Activated naive CD8-positive, alpha-beta T cell treated with anti-CD3 and anti-CD28 coated beads for 36 hours (primary cell): ENCODE measurements at places on chromosomes 5 and 9. TPM values are rescaled to one million over a fixed set of nuclear protein-coding genes. Genes with fewer than 3 reads are reported as not detected.

DNA sequence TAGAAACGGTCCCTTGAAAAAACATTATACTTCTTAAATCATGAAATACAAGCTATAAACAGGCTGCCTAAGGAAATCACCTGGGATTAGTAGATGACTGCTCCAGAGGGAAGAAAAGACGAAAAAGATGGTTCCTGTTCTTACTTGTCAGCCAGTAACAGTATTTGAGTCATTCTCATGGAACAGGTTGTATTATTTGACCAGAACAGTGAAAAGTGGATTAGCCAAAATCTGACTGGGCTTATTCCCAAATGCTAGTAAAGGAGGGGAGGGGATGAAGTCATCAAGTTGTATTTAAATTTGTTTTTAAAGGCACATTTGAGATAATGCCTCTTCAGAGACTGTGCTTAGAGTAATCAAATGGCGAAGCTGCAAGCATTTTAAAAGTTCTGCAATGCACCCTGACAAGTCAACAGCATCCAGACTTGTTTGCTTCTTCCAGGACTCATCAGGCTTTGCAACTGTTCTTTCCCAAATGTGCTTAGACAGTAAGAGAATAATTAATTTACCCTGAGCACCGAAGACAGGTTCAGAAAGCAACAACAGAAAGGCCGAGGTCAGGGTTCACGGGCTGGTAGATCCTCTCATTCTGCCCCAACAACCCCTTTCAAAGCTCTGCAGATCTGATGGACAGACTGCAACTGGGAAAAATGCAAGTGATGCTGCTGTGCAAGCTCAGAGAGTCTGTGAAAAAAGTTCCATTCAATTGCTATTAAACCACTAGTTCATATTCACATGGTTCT lies 800.6 kb downstream of the KCTD16 start:
- DNase-seq, result no peak

The CTNND2 gene
- not detected for total RNA-seq

DNA sequence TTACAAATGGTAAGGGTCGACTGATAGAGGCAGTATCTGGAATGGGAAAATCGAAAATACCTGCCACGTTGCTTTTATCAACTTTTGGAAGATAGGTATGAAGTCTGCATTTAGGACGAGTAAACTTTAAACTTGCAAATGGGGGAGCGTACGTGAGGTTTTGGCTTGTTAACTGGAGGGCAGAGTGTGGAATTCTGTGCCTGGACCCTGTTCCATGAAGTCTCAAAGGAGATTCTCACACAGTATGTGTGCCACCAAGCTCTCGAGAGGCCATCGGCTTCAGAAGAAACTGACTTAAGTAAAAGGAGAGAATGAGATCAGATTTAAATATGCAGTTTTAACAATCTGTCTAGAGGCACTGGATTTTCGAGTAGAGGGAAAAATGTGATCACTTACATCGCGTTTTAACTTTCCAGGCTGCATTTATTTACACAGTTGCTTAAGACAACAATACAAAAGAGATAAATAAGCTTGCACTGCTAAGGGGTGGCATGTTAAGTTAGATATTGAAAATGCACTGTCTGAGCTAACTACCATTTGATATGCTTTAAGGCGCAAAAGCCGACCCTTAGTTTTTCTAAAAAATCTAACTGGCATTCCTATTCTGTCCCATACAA lies 401.6 kb downstream of the EBF1 start:
- DNase-seq, result no peak

DNA sequence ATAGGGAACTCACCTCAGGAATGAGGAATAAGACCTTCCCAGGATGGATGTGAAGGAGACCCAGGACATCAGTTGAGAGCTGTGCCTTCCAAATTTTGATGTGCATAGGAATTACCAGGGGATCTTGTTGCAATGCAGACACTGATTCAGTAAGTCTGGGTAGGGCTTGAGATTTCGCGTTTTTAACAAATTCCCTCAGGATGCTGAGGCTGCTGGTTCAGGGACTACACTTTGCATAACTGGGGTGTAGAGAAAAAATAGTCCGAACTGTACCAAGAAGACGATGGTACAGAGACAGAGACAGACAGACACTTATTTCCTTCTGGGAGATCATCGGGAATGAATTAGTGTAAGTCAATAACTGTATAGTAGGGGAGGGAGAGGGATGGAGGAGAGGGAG lies 82.3 kb upstream of the FREM1 start:
- no peak for DNase-seq

The IFNK gene
- not detected for total RNA-seq

DNA sequence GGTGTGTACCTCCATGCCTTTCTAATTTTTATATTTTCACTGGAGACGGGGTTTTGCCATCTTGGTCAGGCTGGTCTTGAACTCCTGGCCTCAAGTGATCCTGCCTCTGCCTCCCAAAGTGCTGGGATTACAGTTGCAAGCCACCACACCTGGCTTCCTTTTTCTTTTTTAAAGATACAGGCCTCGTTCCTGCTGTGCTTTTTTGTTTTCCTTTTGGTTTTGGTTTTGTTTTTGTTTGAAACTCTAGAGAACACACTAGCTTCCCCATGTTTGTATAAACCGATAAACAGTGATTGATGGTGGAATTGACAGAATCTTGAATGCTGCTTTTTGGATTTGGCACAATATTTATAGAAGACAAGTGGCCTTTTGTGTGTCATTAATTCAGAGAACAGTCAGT lies 1603.4 kb downstream of the MAT2B start:
- no peak for DNase-seq

The DND1 gene
- total RNA-seq, result 2.7 TPM

GRCh38 chr9:92728831-92729734 lies 35.5 kb downstream of the BICD2 start:
- no peak for DNase-seq

The CNTNAP3B gene
- total RNA-seq, result not detected

- no peak for DNase-seq
These were observed 170.3 kb downstream of the TMC1 start for GRCh38 chr9:72691671-72692070.

GRCh38 chr9:2771087-2771486 lies 53.8 kb downstream of the KCNV2 start:
- DNase-seq, result no peak

The GALNT12 gene
- total RNA-seq, result 10.9 TPM

- DNase-seq, result no peak
These were observed 385.0 kb upstream of the TRPC7 start for GRCh38 chr5:136750224-136750862.

The SLC6A18 gene
- total RNA-seq, result not detected

DNA sequence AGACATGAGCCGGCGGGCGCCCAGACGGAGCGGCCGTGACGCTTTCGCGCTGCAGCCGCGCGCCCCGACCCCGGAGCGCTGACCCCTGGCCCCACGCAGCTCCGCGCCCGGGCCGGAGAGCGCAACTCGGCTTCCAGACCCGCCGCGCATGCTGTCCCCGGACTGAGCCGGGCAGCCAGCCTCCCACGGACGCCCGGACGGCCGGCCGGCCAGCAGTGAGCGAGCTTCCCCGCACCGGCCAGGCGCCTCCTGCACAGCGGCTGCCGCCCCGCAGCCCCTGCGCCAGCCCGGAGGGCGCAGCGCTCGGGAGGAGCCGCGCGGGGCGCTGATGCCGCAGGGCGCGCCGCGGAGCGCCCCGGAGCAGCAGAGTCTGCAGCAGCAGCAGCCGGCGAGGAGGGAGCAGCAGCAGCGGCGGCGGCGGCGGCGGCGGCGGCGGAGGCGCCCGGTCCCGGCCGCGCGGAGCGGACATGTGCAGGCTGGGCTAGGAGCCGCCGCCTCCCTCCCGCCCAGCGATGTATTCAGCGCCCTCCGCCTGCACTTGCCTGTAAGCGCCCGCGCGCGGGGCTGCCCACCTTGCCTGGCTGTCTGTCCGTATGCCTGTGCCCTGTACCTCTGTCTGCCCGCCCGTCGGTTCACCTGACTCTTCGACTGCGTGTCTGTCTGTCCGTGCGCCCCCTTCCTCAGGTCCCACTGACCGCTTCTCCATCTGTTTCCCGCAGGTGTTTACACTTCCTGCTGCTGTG lies 412 bp downstream of the FGF18 start:
- peak; percentile 56 for DNase-seq

The SLC23A1 gene
- not detected for total RNA-seq

The CCNI2 gene
- total RNA-seq, result 8.4 TPM

DNA sequence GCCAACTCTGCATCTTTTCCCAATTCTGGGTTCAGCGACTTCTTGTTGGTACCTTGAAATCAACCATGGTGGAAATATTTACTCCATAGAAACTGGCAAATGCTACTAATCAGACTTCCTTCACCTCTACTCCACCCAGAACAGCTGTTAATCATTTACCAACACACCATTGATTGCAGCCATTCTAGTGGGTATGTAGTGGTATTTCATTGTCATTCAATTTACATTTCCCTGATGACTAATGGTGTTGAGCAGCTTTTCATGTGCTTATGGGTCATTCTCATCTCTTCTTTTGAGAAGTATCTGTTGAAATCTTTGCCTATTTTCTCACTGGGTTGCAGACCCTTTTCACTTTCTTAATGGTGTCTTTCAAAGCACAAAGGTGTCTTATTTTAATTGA lies 122.4 kb upstream of the MSX2 start:
- no peak for DNase-seq

- no peak for DNase-seq
These were observed 93.7 kb downstream of the RASEF start for GRCh38 chr9:82969291-82969690.

DNA sequence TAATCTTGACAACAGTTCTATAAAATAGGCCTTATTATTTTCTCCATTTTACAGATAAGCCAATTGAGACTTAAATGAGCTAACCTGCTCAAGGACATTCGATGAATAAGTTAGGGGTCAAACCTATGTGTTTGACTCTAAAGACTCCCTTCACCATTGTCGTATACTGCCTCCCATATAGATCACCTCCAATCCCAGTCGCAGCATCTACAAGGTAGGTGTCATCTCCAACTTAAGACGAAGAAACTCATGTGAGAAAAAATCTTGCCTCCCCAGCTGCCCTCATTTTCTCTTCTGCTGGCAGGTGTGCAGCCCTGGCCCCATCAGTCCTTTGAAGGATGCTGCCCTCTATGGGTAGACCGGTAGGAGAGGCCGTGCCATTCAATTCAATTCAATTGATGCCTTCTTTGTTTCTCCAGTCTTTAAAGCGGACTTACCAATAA lies 75.2 kb upstream of the SMARCA2 start:
- DNase-seq, result peak; percentile 32

DNA sequence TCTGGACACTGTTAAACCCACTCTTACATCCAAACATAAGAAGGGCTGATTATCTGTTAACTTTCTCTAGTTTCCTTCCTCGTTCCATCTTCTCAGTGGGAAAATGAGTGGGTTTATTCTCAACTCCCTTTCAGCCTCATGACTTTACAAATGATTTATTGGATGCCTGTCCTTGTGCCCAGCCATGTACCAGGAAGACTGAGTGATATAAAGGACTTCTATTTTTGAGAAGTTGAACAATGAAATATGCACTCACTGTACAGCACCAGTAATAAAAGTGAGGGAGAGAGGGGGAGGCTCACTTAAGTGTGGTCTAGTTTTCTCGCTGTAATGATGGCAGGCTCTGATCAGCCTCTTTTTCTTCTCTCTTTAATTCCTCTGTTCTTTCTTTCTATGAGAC lies 277.6 kb downstream of the SMARCA2 start:
- no peak for DNase-seq

The PCDHGC5 gene
- total RNA-seq, result not detected

- no peak for DNase-seq
These were observed 193.3 kb upstream of the SNX2 start for GRCh38 chr5:122581629-122582028.

GRCh38 chr9:98523231-98523901 lies 185.4 kb downstream of the GABBR2 start:
- no peak for DNase-seq

DNA sequence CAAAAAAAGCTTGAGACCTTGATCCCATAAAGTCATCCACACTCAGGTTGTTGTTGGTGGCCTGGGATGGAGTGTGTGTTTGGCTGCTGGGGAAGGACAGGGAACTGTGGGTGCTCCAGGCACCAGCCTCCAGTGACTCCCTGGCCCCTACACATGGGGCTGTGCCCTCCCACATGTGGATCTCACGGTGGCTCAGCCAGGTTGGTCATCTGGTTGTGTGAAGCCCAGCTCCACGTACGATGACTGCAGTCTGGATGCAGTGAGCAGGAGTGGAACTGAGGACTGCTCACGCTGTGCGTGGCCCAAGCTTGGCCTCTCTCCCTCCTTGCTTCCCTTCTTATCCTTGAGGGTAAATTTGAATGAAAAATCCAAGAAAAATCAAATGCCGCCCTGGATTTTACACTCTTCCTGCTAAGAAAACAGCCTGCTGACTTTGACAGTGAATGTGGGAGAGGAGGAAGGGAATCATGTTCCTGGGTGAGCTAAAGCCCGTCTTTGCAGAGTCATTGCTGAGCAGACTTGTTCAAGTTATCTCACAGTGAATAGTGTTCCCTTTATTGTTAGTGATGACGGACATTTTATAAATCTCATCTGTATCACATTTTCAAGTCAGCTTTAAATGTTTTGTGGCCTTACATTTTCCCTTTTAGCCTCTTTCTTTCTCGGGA lies 65.1 kb upstream of the CACNA1B start:
- no peak for DNase-seq

The NEURL1B gene
- 0.10 TPM for total RNA-seq

The PNPLA7 gene
- 2.9 TPM for total RNA-seq

DNA sequence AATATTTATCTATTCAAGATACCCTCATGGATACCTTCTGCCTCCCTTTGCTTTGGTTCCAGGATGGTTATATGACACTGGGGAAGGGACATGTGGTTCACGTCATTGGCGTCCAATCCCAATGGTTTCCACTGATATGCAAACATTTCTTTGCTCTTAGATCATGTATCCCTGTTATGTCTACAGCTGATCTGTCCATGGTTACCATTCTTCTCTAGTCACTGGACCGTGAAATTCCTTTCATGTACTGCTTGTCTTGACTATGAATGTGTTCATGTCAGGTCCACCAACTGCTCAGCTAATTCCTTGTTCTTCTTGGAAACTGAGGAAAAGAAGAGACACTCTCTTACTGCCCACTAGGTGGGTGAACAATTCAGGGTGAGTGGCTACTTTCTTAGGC lies 391.1 kb upstream of the ZNF608 start:
- no peak for DNase-seq

The GPR150 gene
- total RNA-seq, result 0.52 TPM

- DNase-seq, result no peak
These were observed 4.7 kb downstream of the SH3RF2 start for GRCh38 chr5:145941096-145941447.

DNA sequence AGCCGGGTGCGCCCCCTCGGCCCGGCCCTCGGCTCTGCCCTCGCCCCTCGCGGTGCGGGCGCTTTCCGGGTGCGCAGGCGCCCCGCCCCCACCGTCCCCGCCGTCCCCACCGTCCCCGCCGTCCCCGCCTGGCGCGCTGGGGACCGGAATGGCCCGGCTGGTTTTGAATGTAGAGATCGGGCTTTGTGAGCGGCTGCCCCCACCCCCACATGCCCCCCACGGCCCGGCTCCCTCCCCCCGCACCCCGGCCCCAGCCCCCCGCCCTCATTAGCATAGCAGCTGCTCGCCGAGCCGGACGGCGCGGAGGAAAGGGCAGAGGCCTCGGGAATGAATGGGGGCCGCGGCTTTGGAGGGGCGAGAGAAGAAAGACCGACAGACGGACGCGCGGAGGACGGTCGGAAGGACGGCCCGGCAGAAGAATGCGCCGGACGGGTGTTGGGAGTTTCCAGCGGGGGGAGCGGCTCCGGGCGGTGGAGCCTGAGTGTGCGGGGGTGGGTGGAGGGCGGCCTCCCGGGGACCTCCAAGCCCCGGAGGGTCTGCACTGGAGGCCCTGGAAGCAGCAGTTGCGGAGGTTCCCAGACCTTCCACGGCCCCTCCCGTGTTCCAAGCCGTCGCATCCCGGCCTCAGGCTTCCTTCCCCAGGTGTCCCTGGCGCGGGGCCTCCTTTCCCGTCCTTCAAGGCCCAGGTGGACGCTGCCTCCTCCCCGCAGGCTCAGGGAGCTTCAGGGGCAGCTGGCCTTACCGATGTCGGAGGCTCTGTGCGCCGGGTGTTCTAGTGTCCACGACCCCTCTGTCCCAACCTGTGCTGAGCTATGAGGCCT lies 6.0 kb downstream of the NRARP start:
- no peak for DNase-seq
